ENCODE measurements at places on chromosomes 1 and 21.
A peak's percentile ranks its signal among the peaks of the same experiment; 100 is the strongest.

DNA sequence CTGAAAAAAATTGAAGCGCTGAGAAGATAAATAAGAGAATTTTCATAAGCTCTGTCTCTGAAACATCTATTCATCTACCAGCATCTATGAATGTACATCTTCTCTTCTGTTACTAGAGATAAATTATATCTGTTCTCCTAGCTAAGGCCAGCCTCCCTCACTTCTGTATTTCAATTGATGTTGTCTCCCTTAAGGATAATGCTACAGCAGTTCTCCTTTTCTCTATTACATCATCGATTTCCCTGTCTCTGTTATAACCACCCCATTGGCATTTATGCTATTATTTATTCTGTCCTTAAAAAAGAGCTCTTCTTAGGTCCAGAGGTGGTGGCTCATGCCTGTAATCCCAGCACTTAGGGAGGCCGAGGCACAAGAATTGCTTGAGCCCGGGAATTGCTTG, 42.9 kb upstream of the TMCO2 start:
- DNase-seq = no peak

- no peak for DNase-seq
Observed at GRCh38 chr1:177854951-177855350, 114.9 kb downstream of the SEC16B start.

- no peak for DNase-seq
Observed at GRCh38 chr1:94949681-94950661, 23.1 kb upstream of the CNN3 start.

DNA sequence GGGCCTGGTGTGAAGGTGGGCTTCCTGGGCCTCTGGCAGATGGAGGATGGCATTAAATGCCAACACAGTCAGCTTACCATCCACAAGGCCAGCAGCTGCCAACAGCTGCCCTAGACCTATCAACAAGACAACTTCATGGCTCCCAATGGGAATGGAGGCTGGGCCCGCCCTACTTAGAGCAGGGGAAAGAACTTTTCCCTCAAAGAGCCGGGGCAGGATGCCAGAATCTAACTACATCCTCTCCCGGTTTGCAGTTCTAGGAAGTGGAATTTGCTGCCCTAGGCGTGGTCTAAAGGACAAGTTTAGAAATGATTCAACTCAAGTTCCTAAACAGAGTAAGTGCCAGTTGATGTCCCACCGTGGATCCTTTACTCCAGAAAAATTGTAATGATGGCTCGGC, 13.1 kb downstream of the ICMT start:
- DNase-seq = no peak

GRCh38 chr1:172978595-172978994, 72.1 kb downstream of the TNFSF18 start:
- DNase-seq = no peak

- DNase-seq = no peak
Observed at GRCh38 chr1:168220470-168220871, 5.3 kb upstream of the SFT2D2 start.

- DNase-seq = no peak
Observed at GRCh38 chr1:248786156-248786555, 30.6 kb upstream of the LYPD8 start.

- peak; percentile 72 for DNase-seq
Observed at GRCh38 chr1:207747627-207748492, 4.0 kb upstream of the CD46 start.

- no peak for DNase-seq
Observed at GRCh38 chr1:203295796-203296195, 9.5 kb upstream of the BTG2 start.

All from endodermal cell (in vitro differentiated cells).